HuH-7 (cell line): ENCODE measurements at places on chromosomes 11 and 22.

- no peak for DNase-seq
These were observed 19.9 kb downstream of the TRIM44 start for GRCh38 chr11:35682230-35683173.

DNA sequence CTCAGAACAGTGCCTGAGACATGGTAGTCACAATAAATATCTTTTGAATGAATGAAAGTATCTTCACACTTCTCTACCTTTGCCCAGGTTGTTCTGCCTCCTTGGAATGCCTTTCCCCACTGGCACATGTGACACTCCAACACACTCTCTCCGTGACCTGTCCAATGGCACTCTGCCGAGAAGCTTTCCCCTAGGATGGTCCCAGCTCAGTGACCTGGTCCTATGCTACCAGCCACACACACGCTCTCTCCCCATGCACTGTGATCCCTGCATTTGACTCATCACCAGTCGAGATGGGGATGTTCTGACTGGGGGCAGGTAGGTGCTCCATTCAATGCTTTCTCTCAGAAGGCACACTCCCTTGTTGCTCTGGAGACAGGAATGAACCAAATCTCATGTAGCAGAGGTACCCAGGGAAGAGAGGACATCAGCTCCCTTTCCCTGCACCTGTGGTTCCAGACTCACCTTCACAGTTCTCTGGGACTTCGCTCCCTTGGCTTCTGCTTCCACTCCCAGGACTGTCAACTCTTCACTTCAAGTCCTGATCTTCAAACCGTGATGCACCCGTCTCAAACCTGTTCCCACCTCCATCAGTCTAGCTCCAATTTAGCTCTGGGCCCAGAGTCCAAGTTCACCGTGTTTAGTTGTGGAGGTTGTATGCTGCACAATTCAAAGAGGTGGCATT lies 30.7 kb upstream of the LMO1 start:
- DNase-seq = no peak

DNA sequence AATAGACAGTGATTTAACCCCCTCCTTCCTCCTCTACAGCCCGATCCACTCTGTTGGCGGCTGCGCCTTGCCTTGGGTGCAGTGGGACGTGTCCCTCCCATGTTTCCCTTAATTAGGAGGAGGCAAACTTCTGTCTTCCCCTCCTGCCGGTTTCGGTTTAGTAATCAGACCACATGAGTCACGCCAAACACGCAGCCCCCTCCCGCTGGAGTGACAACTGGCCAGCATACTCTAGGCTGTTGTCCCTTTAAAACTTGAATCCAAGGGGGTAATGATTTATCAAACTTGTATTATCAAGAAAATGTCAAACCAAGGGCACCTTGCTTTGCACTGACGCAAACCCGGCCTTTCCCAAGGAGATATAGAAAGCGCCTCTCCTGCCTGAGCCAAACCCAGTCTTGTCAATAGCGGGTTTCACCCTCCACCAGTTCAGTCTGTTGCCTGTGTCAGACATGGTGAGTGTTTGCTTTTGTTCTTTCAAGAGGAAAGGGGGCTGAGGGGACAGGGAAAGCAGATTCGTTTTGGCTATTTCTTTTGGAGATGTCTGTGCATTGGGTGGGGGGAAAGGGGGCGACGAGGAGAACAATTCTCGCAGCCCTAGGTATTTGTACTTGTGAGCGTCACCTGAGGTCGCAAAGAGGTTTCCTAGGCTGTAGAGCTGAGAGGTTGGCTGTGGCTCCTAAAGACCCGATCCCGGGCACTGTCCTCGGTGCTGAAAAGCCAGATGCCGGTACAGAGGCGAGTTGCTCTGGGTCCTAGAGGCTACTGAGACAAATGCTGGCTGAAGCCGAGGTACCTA lies at the start of gene SLC6A5:
SLC6A5 (plus strand) TSS at position 388 of the 799 bp plus-strand sequence; CDS start at position 453, 65 bp downstream.
- DNase-seq = peak; percentile 79

GRCh38 chr11:5809122-5809519 lies 397 bp downstream of the OR52N2 start:
- no peak for DNase-seq

DNA sequence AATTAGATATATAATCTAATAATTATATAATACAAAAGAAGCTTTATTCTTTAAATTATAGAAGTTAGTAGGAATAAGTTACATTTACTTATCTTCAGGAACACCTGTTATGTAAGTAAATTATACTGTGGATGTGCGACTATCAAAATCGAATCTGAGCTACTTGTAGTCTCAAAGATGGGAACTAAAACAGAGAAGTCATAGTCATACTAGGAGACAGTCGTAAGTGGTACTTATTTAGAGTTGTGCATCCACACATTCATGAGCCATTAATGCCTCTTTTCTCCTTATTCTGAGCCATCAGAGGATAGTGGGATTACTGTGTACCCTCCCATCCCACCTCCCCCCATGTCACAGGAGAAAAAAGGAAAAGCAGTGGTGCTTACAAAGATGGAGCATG lies 114.4 kb downstream of the CADM1 start:
- no peak for DNase-seq

DNA sequence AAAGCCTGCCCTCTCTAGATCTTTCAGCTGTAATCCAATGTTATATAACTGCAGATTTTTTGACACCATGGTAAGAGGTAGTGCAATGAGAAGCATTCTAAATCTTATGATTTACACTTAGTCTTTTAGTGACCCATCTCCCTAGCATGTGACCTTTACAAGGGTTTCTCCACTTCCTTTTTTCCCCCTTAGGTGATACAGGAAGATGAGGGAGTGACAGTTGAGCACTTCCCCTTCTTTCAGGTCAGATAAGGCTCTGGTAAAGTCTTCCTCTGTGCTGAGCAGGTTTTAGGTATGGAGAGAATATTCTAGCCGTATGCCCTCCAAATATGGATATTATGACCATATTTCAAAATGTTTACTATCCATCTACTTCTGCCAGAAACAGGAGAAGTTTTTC lies 753.6 kb downstream of the JRKL start:
- DNase-seq = no peak

GRCh38 chr22:39665229-39665628 lies 94.7 kb downstream of the CACNA1I start:
- no peak for DNase-seq

DNA sequence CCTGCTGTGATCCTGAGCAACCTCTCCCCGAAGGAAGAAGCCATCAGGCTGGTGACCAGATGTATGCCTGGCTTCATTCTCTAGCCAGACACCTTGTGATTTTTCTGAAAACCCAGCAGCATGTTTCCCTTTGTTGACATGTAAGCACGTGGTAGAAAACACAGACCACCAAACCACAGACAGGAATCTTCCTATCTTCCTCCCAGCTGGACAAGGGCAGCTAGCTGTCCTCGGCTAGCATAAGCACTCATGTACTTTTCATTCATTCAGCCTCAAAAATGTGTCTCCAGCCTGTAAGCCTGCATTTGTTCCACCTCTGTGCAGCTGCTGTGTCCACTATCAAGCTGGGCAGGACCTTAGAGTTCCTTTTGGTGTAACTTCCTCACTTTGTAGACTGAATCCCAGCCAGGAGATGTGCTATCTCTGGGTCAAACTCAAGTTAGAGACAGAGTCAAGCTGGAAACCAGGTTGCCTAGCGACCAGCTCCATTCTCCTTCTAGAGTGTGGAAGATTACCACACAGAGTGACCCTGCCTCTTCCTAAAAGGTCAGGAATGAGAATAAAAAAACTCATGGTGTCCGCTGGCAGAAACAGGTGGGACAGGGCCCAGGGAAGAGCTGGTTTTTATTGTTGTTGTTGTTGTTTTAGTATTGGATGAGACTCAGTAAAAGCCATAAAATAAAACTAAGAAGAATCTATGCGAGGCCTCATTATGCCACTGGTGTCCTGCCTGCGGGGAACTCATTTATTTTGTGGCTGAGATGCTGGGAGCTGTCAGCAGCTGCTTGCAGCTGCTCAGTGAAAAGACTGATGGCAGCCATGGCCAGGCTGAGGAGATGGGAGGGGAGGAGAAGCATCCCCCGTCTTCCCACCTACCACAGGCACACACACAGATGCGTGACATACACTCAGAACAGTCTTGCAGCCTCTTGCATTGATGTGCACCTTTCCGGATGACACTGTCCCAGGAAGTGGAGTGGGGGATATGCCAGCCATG lies 7.4 kb upstream of the CLMP start:
- DNase-seq = no peak

DNA sequence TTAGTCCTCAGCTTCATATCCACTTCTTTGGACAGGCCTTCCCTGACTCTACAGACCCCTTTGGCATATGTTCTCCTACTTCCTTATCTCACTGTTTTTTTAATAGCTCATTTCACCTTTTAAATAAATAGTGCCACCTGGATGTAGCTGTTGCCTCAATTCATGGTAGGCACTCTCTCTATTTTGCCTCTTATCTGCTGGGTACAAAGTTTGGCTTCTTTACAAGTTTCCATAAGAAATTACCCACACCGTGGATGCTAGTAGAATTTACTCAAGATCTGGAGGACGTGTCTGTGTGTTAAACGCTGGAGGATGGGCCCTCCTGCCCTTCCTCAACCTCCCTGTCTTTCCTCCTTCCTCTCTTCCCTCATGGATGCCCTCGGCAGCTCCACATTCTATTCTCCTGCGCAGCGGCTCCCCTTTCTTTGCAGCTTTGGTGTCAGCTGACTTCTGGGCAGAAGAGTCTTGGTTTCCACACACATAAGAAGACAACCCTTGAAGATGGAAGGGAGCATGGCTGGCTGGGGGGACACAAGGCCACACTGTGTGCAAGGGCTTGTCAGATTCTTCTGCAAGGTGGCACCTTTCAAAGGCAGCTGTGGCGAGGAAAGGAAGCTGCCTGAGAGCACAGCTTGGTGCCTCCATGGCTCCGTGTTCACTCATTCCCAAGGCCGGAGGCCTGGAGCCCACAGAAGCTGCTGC lies 212.6 kb downstream of the SNX19 start:
- no peak for DNase-seq

DNA sequence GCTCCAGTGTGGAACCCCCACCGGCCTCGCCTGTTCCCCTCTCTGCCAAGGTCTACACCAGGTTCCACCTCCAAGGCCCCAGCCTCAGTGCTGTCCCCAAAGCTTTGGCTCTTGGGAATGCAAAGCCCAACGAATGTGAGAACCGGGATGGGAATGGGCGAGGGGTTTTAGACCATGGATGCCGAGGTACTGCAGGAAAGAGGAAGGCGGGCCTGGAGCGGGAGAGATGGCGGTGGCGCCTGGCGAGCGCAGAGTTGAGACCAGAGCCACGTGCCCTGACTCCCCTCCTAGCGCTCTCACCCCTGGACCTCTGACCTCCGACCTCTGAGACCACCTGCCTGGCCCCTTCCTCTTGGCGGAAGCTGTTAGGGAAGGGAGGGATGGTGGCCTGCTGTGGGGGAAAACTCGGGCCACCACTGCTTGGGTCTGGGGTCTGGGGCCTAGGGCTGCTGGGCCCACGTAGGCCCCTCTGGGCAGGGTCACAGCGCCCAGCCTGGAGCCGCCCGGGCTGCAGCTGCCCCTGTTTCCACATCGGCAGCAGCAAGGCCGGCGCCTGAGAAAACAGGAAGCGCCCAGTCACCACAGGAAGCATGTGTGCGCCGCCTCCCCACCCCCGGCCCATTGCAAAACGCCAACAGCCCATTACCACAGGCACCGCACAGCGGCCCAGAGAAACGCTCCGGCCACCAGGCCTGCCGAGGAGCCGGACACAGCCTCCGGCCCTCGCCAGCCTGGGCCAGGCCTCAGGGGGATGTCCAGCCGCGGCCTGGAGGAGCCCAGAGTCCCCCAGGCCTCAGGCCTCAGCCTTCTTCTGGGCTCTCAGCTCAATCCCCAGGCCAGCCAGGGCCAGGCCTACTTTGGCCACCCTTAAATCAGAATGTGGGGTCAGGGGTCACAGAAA lies 13.8 kb upstream of the SLC39A13 start:
- no peak for DNase-seq

DNA sequence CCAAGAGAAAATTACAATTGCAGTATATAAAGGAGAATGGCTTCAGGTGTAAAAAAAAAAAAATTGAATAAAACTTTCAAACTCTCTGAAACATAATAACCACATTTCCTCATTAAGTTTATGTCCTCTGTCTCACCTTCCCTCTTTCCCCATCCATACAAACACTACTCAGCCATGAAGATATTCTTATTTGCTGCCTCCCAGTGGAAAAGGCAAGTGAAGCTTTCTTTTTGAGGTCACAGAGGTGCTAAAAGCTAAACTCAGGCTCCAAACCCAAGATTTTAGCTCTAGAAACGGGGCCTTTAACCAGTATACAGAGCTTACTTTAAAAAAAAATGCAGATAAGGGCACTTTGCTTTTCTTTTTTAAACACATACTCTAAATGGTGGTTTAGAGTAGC lies 1568.5 kb downstream of the FAM181B start:
- DNase-seq = no peak

DNA sequence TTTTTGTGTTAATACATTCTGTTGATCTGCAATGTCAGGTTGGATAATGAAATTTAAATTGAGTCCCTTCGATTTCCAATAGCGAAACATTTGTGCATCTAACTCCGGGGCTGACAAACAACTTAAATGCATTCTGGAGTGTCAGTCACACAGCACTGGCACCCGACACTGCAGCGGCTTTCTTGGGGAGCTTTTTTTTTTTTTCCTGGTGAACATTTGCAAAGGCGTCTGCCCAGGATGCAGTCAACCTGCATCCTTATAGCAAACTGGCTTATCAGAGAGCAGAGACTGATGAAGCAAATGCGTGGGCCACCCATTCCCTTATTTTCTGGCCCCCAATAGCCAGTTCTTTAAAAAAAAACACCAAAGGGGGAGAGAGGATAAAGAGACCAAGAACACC lies 1167.7 kb downstream of the LRRC4C start:
- no peak for DNase-seq

DNA sequence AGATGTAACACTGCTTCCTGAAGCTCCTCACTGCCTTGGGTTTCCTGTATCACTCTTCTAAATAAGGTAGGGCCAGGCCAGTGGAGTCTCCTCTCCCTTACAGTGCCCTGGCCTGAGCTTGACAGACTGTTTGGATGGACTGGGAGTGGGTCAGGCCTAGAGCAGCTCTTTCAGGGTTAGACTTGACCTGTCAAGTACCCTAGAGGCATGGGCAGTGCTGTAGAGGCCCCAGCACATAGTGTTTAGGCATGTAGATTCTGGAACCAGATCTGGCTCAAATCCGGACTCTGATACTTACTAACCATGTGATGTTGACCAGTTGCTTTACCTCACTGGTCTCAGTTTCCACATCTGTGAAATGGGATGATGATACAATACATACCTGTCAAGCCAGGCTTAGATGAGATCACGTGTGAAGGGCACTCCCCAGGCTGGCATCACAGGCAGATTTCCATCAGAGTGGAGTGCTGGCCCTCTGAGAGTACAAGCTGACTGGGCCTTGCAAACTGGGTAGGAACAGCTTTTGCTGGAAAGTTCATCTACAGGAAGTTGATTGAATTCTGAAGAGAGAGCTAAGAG lies 1.4 kb upstream of the MICAL2 start:
- DNase-seq = no peak

- DNase-seq = no peak
These were observed 5.5 kb downstream of the GRK3 start for GRCh38 chr22:25569983-25570382.

GRCh38 chr11:72848846-72849466 lies 34.7 kb downstream of the ATG16L2 start:
- DNase-seq = peak; percentile 49

- no peak for DNase-seq
These were observed 537.3 kb downstream of the OPCML start for GRCh38 chr11:132994966-132995365.

GRCh38 chr22:25702040-25702439 lies 39.9 kb upstream of the MYO18B start:
- DNase-seq = no peak
